ENCODE measurements at places on chromosomes 6 and 20. TPM values are rescaled to one million over a fixed set of nuclear protein-coding genes. Genes with fewer than 3 reads are reported as not detected.

Gene OXT
- not detected for total RNA-seq

DNA sequence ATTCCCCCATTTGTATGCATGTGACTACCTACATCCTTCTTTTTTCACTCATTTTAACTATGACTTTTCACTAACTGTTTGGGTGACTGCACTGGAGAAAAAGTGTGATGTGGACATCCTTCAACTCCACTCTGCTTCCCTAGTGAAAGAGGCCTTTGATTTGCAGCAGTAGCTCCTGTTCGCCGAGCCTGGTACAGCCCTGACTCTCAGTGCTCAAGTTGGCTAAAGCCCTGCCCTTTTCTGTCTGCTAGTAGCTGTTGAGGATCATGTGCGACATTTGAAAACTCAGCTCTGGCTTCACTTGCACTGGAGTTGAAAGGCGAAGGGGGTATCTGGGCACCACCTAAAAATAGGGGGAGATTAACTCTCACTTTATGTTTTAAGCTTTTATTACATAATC, 42.1 kb downstream of the DAAM2 start:
- no peaks in the 10 kb centered on the region for H3K36me3 ChIP-seq
- DNase-seq, result no peak
- no peak overlapping the region for H3K27ac ChIP-seq

Gene MUC22
- not detected for total RNA-seq

GRCh38 chr6:138406443-138406842, 2.4 kb downstream of the HEBP2 start:
- no peaks in the 10 kb centered on the region for H3K27me3 ChIP-seq
- no peak for DNase-seq

DNA sequence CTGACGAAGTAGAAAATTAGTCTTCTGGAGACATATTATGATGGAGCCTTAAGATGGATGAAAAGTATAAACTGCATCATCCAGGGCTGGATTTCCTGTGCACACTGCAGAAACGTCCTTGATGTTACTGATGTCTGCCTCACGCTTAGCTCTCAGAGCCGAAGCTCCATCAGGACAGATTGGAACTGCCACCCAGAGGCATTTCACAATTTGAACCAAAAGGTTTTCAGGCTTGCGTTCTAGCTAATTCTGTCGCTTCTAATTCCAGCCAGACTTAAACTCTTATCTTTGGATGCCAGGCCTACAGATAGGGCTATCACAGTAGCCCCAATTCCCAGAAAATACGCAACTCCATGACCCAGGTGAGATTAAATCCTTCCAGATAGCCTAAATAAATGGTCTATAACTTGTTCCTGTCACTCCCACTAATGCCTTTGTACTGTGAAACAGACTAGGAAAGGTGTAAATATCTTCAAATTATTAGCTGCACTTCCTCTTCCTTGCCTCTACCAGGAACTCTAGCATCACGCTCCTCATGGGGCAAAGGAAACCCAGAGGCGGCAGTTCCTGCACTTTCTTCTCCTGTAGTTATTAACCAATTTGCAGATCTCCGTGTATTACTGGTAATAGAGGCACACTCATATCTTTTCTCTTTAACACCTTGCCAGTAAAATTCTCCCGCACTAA, 634.6 kb downstream of the PRKN start:
- no peak overlapping the region for H3K27ac ChIP-seq
- H3K27me3 ChIP-seq, result no peaks in the 10 kb centered on the region
- H3K4me1 ChIP-seq, result no peaks in the 10 kb centered on the region
- H3K36me3 ChIP-seq, result no peaks in the 10 kb centered on the region
- no peak for DNase-seq
- H3K4me3 ChIP-seq, result no peak overlapping the region

- no peaks in the 10 kb centered on the region for H3K4me1 ChIP-seq
- DNase-seq, result no peak
- no peaks in the 10 kb centered on the region for H3K36me3 ChIP-seq
Measured at GRCh38 chr6:145744619-145745018, 9.3 kb upstream of the EPM2A start.

GRCh38 chr6:90384720-90385119, 88.1 kb upstream of the BACH2 start:
- DNase-seq, result no peak
- no peaks in the 10 kb centered on the region for H3K27me3 ChIP-seq
- H3K4me1 ChIP-seq, result peaks cover 13% of the 10 kb centered on the region
- no peak overlapping the region for H3K4me3 ChIP-seq
- no peak overlapping the region for H3K27ac ChIP-seq

GRCh38 chr6:116011520-116011919, 49.2 kb downstream of the FRK start:
- no peak for DNase-seq
- no peak overlapping the region for H3K27ac ChIP-seq
- no peaks in the 10 kb centered on the region for H3K27me3 ChIP-seq

DNA sequence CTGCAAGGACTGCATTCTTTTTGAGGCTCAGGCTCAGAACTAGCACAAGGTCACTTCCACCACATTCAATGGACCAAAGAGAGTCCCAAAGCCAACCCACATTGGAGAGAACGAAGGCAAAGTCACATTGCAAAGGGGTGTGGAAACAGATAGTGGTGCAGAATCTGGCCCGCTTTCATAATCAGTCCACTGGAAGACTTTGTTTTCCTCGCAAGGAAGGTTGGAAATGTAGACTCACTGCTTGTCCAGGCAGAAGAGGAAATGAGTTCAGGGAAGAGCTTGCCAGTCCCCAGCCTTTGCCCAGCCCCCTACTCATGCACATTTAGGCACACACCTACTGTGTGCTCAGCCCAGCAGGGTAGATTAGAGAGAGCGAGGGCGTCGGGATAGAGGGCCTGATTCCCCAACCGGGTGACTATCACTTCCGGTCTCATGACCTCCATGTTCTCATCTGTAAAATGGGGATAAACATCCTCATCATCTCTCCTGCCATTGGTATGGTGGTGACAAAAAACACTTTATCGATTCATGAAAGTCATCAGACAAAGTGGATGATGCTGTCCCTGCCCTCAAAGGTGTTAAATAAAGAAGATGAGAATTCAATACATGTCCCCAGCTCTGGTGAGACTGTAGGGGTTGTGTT, 24.3 kb upstream of the CCN5 start:
- no peaks in the 10 kb centered on the region for H3K4me1 ChIP-seq
- no peak overlapping the region for H3K27ac ChIP-seq
- no peak for DNase-seq
- H3K4me3 ChIP-seq, result no peak overlapping the region
- H3K36me3 ChIP-seq, result no peaks in the 10 kb centered on the region

Gene CD164
- total RNA-seq, result 164 TPM

Gene PAK5
- not detected for total RNA-seq

GRCh38 chr6:46296586-46296985, 125.8 kb upstream of the ENPP5 start:
- H3K27ac ChIP-seq, result no peak overlapping the region
- DNase-seq, result no peak
- no peak overlapping the region for H3K4me3 ChIP-seq
- H3K4me1 ChIP-seq, result no peaks in the 10 kb centered on the region
- no peaks in the 10 kb centered on the region for H3K36me3 ChIP-seq

DNA sequence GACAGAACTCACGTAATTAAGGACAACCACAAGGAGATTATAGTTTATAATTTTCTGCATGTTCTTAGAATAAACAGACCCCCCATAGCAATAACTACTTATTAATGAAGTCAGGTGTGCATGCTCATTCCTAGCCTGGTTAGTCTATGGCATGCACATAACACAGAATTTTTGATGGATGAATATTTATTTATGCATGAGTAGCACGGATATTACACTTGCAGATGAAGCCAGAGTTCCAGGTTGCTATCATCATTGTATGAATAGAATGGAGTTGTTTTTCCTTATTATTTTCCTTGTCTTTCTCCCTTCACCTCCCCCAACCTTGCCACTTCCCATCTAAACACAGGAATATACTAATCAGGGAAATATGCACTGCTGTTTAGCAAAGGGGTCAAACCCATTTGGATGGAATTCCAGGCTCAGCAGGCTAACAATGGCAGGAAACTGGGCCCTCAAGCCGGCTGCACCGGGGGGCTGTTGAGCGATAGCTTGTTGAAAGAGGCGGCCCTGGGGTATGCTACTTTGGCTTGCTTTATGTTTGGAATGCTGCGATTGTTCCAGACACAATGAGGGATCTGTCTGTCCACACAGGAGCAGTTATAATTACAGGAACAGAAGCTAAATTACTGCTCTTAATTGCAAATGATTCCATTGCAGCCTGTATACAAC, 112.6 kb downstream of the TMEM170B start:
- no peak overlapping the region for H3K4me3 ChIP-seq
- no peaks in the 10 kb centered on the region for H3K4me1 ChIP-seq
- no peak overlapping the region for H3K27ac ChIP-seq

- H3K4me1 ChIP-seq, result no peaks in the 10 kb centered on the region
- no peak overlapping the region for H3K4me3 ChIP-seq
- peaks cover 24% of the 10 kb centered on the region for H3K27me3 ChIP-seq
Measured at GRCh38 chr6:160265869-160266476, 7.4 kb upstream of the SLC22A2 start.

- no peaks in the 10 kb centered on the region for H3K4me1 ChIP-seq
- no peaks in the 10 kb centered on the region for H3K36me3 ChIP-seq
- H3K27ac ChIP-seq, result no peak overlapping the region
Measured at GRCh38 chr6:165117121-165117520, 192.3 kb downstream of the C6orf118 start.

Gene SYTL3
- total RNA-seq, result 0.11 TPM

DNA sequence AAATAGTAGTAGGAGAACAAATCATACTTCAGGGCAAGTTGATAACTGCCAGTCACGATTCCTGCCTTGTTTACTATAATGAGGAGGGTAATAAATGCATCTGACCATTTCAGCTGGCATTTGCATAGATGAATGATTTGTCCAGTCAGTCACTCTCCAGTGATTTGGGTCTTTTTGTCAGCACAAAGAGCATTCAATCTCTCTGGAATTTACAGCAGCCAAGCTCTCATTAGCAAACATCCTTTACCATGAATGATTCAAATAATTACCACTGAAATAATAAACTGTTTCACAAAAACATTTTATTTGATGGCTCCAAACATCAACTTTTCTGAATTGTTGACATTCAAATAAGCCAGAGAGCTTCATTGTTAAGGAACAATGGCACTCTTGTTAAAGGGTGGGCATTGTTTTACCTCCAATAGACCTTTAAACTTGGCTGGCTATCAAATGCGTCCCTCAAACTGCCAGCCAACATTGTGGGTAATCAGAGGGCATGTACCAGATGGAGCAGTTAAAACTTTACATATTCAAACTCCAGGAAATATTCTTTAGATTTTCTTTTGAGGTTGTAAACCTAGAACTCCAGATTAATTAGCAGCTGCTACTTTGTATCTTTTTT, 30.0 kb upstream of the FBXL4 start:
- no peak for DNase-seq
- H3K4me1 ChIP-seq, result no peaks in the 10 kb centered on the region
- no peak overlapping the region for H3K27ac ChIP-seq
- H3K4me3 ChIP-seq, result no peak overlapping the region
- H3K36me3 ChIP-seq, result no peaks in the 10 kb centered on the region

Gene FNDC1
- not detected for total RNA-seq

- no peak for DNase-seq
- no peak overlapping the region for H3K27ac ChIP-seq
- no peaks in the 10 kb centered on the region for H3K4me1 ChIP-seq
- peaks cover 62% of the 10 kb centered on the region for H3K36me3 ChIP-seq
- H3K4me3 ChIP-seq, result no peak overlapping the region
Measured at GRCh38 chr6:36516988-36517387, 30.3 kb downstream of the STK38 start.

DNA sequence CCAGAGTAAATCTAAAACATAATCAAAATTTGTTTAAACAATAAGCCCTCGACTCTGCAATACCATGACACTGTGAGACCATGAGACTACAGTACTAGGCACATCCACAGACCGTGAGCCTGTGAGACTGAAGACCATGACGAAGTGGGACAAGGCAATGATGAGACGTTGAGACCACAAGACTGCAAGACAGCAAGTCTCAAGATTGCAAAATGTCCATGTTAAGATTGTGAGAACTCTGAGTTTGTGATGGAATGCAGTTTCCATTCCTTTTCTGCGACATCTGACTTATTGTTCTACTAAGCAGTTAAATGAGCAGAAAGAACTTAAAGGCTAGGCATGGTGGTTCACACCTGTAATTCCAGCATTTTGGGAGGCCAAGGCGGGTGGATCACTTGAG, 102.1 kb upstream of the PHACTR1 start:
- H3K36me3 ChIP-seq, result no peaks in the 10 kb centered on the region
- H3K4me1 ChIP-seq, result no peaks in the 10 kb centered on the region
- no peak overlapping the region for H3K27ac ChIP-seq

- no peaks in the 10 kb centered on the region for H3K36me3 ChIP-seq
- peaks cover 17% of the 10 kb centered on the region for H3K27me3 ChIP-seq
- H3K27ac ChIP-seq, result no peak overlapping the region
- no peak overlapping the region for H3K4me3 ChIP-seq
Measured at GRCh38 chr6:89024456-89024855, 56.1 kb upstream of the PNRC1 start.

DNA sequence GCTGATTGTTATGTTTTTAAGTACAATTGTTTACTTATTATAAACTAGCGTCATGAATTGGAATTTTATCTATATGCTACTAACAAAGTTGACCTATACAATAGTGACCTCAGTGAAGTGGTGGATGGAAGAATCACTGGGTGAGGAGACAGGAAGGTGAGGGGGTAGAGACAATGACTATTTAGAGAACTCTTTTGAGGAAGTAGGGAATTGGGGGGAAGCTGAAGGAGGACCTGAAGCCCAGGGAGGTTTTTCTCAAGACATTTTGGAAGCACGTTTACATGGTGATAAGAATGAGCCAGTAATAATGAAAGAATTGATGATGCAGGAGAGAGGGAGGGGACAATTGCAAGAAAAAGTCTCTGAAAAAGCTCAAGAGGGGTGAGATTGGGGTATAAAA, 96.4 kb downstream of the RPS12 start:
- H3K27me3 ChIP-seq, result peaks cover 5% of the 10 kb centered on the region
- no peak overlapping the region for H3K27ac ChIP-seq
- H3K36me3 ChIP-seq, result no peaks in the 10 kb centered on the region
- H3K4me3 ChIP-seq, result no peak overlapping the region

Gene NCR2
- not detected for total RNA-seq

Gene CALHM6
- not detected for total RNA-seq

Gene ABHD16B
- total RNA-seq, result not detected

DNA sequence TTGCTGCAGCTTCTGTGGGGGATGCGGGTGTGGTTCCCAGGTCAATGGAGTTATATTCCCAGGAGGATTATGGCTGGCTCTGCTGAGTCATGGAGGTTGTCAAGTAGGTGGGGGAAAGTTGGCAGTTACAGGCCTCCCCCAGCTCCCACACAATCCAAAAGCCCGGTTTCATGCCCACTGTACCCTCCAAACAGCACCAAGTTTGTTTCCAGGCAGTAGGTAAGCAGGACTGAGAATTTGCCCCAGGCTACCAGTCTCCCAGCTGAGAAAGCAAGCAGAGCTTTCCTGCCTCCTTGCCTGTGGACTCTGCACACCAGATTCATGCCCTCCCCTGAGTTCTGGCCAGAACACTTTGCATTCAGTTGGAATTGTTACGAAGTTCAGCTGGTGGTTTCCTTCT, 578.2 kb downstream of the MEI4 start:
- no peak overlapping the region for H3K27ac ChIP-seq
- H3K4me3 ChIP-seq, result no peak overlapping the region
- no peaks in the 10 kb centered on the region for H3K27me3 ChIP-seq
- H3K4me1 ChIP-seq, result no peaks in the 10 kb centered on the region
- DNase-seq, result no peak

Gene TMEM74B
- 18.3 TPM for total RNA-seq

GRCh38 chr20:56860413-56860812, 231.3 kb downstream of the TFAP2C start:
- H3K27ac ChIP-seq, result no peak overlapping the region
- no peaks in the 10 kb centered on the region for H3K4me1 ChIP-seq
- H3K27me3 ChIP-seq, result no peaks in the 10 kb centered on the region
- no peak for DNase-seq
- no peaks in the 10 kb centered on the region for H3K36me3 ChIP-seq
- H3K4me3 ChIP-seq, result no peak overlapping the region

GRCh38 chr20:8272766-8273165, 140.7 kb downstream of the PLCB1 start:
- no peak overlapping the region for H3K4me3 ChIP-seq
- no peaks in the 10 kb centered on the region for H3K4me1 ChIP-seq
- H3K27me3 ChIP-seq, result no peaks in the 10 kb centered on the region
- H3K27ac ChIP-seq, result no peak overlapping the region

All from K562 (cell line).